ENCODE measurements at places on chromosomes 12 and 14.

DNA sequence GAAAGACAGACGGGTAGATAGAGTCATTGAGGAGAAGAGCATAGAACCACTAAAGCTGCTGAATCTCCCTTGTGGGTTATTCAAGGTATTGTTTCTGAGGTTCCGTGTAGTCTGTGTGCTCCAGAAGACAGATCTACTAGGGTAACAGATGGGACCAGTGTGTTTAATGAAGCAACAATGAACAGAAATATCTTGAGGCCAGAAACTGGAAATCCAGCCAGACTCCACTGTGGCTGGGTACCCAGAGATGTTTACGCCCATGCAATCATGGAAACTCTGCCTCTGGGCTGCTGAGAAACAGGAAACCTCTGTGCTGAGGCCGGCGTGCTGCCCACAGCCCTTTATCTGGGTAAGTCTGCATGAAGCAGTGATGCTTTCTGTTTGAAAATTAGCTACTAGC, 8.3 kb downstream of the PROX2 start:
- no peak for DNase-seq

DNA sequence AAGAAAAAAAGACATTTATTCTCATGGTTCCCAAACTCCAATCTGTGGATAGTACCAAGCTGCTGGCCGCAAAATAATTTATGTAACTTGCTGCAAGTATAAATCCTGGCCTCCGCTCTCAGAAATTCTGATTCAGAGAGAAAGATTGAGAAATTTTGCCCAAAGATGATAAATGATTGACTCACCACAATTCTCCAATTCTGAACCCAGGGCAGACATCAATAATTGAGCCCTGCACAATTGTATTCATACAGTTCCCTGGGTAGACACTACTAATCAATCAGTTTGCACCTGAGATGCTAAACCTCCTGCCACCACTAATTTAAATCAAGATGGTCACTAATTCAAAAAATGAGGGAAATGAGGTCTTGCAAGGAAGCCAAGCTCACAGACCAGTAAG, 38.2 kb downstream of the TRPV4 start:
- DNase-seq: no peak

DNA sequence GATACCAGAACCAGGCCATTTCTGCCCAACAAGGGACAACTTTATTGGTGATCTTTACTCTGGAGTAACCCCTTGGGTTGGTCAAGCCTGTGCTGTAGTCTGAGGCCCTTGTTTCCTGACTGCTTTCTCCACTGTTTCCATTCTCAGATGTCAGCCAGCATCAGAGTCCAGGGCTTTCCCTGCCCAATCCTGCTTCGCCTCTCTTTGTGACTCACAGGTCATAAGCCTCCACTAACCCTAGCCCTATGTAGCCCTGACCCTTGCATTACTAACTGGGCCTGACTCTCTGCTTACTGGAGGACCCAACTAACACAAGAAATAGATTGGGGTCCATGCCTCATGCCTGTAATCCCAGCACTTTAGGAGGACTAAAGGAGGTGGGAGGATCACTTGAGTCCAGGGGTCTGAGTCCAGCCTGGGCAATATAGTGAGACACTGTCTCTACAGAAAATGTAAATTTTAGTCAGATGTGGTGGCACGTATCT, 8.6 kb upstream of the SNRNP35 start:
- DNase-seq: no peak

DNA sequence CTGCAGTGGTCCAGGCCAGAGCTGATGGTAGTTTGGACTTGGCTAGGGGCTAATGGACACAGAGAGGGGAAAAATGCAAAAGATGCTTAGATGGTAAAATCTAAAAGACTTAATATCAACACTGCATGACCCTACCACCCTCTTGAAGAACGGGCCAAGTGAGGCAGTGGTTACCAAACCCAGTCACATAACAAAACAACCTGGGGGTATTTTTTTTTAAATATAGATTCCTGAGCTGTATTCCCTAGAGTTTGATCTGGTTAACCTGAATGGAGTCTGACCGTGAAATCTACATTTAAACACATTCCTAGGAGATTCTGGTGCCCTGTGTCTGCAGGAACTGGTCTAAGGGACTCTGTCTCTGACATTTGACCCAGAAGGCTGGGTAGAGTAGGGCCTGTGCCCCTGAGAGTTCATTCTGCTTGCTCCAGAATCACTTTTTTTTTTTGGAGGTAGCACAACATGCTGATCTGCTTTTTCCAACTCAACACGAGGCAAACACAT, 15.7 kb downstream of the ABHD4 start:
- DNase-seq: no peak

DNA sequence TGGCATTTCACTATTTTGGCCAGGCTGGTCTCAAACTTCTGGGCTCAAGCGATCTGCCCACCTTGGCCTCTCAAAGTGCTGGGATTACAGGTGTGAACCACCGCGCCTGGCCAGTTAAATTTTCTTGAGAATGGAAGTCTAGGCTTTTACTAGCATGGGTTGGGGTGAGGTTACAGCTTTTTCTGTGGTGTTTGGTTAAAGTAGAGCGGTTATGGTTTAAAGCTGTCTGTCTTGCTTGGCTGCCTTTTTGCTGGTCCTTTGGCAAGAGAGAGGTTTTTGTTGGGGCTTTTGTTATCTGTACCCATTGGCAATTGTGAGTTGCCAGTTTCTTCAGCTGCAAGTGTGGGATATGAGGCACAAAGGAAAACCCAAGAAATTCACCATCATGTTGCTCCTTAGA, 84.1 kb downstream of the BRMS1L start:
- no peak for DNase-seq

- DNase-seq: no peak
Measured at GRCh38 chr12:65640489-65640901, 183.8 kb upstream of the HMGA2 start.

GRCh38 chr12:75390899-75391538, at the start of gene GLIPR1L2:
Gene GLIPR1L2 (plus strand): TSS chr12:75391089. CDS start chr12:75391117, 28 bp downstream.
- DNase-seq: peak; percentile 91

GRCh38 chr12:122197612-122197966, 5.9 kb upstream of the B3GNT4 start:
- no peak for DNase-seq

DNA sequence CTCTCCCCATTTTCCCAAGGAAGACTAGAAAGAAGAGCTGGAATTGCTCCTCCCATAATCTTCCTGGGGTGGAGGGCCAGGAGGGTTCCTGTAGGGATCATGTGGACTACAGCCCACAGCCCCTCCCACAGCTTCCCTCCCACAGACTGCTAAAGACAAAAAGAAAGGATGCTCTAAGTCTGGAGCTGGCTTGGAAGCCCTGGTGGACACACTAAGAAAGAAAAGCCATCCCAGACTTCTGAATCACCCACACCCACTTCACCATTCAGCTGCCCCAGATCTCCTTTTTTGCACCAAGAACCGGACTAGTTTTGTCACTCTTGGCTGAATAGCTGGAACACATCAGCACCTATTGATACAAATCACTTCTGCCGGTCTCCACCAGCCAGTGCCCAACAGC, 56.8 kb upstream of the PLXNC1 start:
- no peak for DNase-seq

- no peak for DNase-seq
Measured at GRCh38 chr14:46433381-46433780, 218.2 kb downstream of the RPL10L start.

All from retinal pigment epithelial cell (primary cell).